Neuronal stem cell (in vitro differentiated cells): ENCODE measurements at places on chromosomes 7 and 10.

DNA sequence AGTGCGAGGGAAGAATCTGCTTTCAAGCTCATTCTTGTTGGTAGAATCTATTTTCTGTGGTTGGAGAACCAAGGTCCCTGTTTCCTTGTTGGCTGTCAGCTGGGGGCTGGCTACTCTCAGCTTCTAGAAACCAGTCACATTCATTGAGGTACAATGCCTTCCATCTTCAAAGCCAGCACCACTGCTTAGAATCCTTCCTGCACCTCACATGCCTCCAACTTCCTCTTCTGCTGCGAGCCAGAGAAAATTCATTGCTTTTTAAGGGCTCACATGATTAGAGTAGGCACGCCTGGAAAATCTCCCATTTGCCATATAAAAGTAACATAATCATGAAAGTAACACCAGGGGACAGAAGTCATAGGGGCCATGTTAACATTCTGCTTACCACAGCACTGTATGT lies 28.7 kb downstream of the TES start:
- no peak for DNase-seq

DNA sequence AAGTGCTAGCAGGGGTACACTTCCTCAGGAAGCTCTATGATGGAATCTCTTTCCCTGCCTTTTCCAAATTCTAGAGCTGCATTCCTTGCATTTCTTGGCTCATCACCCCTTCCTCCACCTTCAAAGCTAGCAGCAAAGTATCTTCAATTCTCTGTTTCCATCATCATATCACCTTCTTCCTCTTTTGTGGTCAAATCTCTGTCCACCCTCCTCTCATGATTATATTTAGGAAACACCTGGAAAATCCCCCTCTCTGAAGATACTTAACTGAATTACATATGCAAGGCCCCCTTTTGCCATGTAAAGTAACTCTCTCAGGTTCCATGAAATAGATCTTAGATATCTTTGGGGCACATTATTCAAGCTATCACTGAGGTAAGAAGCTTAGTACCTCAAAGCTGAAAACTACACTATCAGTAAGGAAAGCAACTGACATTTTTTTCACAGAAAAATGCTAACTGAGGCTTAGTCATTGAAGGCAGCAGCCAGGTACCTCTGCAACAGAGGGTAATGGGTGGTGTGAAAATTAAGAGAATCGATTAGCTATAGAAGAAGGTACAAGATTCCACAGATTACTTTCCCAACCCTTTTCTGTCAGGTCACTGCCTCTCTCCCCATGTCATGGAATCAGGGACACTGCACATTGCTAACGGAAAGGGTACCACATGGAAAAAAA lies 197.3 kb downstream of the MACC1 start:
- DNase-seq: no peak

DNA sequence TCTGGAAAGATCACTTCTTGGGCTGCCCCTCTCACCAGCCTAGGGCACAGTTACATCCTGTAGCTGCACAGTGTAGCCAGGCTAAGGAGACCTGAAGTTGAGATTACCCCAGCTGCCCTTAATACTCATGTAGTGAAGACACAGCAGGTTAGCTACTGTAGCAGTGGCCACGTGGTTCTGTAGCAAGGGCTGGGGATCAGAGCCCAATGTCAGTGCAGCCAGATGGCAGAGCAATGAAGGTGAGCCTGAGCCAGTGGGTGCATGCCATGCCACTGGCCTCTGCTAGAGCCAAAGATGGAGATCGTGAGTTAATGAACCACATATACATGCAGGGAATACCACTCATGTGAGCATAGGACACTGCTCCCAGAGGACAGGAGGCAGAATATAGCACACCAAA lies 15.5 kb downstream of the AMPH start:
- no peak for DNase-seq

DNA sequence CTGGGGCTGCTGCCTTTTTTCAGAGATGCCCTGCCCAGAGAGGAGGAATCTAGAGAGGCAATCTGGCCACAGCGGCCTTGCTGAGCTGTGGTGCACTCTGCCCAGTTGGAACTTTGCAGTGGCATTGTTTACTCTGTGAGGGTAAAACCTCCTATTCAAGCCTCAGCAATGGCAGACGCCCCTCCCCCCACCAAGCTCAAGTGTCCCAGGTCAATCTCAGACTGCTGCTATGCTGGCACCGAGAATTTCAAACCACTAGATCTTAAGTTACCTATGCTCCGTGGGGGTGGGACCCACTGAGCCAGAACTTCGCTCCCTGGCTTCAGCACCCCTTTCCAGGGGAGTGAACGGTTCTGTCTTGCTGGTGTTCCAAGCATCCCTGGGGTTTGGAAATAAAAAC lies 77.2 kb downstream of the EXOC4 start:
- peak; percentile 4 for DNase-seq

GRCh38 chr7:148563583-148564274 lies 26.8 kb upstream of the C7orf33 start:
- no peak for DNase-seq

DNA sequence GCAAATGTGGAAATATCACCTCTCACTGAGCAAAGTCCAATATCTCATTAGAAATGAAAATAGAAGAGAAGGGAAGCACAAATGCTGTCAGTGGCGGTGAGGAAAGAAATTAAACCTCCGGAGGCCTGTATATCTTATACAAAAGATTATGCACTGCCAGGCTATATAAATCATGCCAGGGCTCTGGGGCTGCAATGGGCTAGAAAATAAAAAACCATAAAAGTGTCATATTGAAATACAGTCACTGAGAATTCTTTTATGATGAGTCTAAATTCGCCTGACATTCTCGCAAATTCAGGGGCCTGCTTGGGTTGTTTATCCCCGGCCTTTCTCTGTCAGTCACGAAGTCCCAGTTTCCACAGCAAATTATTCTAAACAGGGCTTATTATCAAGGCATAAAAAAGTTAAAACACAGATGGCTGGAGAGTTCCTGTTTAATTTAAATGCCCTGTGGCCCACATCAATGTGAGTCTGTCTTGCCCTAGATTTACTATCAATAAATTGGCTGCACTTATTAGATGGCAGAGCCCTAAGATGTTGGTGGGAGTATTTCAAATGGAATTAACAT lies 193.8 kb downstream of the SNX10 start:
- no peak for DNase-seq

- no peak for DNase-seq
These were observed 732.8 kb downstream of the POM121L12 start for GRCh38 chr7:53768186-53768585.

DNA sequence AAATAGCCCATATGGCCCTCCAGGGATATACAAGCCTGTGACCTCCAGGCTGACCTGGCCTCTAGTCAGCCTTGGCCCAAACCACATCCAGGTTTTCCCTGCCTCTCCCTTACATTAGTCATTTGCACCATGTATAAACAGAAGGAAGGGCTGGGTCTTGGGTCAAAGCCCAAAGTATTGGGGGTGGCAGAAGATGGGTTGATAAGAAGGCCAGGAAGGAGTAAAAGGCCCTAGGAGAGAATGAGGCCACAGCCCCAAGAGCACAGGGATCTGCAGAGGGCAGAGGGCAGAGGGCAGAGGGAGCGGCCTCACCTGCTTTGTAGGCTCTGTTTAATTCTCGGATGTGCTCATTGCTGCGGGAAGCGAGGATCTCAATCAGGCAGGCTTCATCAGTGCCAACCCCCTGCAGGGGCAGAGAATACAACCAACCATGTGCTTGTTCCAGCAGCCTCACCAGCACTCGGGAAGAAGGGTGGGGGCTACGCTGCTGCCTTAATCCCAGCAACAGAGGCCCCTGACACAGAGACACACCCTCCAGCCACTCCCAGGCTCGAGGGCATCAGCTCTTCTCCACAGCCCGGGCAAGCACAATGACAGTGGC lies 31.3 kb downstream of the PLAC9 start:
- peak; percentile 23 for DNase-seq

DNA sequence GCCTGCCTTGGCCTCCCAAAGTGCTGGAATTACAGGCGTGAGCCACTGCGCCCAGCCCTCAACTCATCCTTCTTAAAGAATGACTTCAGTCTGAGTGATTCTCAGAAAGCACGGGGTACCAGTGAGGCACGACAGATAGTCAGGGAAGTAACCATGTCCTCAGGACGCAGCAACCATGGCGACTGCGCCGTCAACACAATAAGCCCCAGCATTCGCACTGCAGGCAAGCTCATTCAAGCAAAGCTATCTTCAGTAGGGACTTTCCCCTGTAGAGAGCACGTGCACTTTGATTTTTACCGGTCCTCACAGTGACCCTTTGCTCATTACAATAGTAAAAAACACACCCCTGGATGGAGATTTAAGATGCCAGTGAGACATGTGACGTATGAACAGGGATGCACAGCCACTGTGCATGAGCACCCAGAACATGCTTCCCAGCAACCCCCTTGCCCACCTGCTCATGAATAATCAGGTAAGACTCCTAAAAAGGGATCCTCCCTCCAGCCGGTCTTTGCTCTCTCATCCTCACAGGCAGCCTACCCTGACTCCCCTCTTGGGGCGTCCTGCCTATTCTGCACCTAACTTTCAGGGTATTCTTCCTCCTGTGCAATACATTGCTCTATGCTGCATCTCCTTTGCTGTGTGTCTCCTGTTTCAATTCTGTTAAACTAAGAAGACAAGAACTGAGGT lies 9.1 kb downstream of the WDR86 start:
- DNase-seq: no peak

DNA sequence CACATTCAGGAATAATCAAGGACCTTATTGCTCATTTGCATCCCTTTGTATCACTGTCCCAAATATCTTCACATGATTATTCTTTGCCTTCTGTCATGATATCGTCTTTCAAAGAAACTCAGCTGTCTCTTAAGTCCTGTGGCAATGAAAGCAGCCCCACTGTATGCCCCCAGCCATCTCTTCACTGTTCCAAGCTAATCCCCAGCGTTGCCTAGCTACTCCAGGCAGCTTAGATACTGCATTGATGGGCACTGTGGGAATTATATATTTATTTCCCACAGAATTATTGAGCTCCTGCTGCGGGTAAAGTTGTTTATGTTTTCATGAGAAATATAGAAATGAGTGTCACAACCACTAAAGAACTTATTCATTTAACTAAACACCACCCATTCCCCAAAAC lies 38.8 kb downstream of the SND1 start:
- DNase-seq: no peak

- no peak for DNase-seq
These were observed 45.9 kb upstream of the BET1 start for GRCh38 chr7:94050046-94050445.

- no peak for DNase-seq
These were observed 281.3 kb downstream of the CACNA2D1 start for GRCh38 chr7:82162289-82162688.

DNA sequence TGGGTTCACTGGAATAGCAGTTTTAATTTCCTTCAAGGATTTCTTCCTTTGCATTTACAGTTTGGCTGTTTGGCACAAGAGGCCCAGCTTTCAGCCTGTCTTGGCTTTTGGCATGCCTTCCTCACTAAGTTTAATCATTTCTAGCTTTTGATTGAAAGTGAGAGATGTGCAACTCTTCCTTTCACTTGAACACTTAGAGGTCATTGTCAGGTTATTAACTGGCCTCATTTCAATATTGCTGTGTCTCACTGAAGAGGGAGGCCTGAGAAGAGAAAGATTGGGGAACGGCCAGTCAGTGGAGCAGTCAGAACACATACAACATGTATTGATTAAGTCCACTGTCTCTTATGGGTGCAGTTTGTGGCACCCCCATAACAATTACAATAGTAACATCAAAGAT lies 33.9 kb downstream of the PTTG1IP2 start:
- no peak for DNase-seq

DNA sequence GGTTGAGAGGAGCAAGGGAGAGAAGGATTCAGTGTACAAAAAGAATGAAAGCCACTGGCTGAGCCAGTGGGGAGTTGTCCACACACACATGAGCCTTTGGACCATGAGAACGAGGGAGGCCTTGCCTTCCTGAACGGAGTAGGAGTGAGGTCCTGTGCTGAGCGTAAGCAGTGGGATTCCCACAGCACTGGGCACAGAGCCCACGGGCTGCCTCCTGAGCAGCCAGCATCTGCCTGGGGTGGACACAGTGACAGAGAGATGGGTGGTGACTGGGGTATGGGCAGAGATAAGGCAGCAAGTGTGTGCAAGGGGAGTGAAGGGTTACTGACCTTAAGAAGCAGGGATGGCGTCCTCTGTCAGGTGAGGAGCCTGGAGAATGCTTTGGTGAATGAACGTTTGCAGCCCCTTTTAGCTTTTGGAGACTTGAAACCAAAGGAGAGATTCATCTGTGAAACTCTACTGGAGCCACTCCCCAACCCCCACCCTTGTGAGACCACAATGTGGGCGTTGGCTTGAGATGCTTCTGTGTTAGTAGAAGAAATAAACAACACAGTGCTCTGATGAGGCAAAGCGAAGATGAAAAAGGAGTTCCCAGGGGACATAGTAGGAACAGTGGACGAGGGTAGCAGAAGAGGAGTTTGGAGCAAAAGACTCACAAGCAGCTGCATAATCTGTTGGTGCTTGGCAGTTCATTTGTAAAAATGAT lies 56.5 kb downstream of the FIGNL1 start:
- no peak for DNase-seq

- DNase-seq: no peak
These were observed 126.8 kb upstream of the SEM1 start for GRCh38 chr7:96836456-96836855.

GRCh38 chr7:64990216-64990615 lies 620 bp downstream of the ZNF117 start:
- no peak for DNase-seq

DNA sequence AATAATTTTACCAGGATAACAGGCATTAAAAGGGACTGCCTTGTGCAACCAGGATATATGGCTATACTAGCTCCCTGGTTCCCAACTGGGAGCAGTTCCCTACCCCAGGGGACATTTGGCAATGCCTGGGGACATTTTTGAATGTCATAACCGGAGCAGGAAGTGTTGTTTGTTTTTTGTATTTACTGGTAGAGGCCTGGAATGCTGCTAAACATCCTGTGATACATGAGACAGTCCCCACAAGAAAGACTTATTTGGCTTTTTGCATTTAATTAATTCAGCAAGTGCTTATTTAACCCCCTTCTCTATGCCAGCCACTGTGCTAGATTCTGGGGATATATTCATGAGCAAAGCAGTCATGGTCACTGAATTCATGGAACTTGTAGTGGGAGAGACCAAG lies 181.2 kb downstream of the BBS9 start:
- DNase-seq: no peak

GRCh38 chr10:88347597-88348304 lies 235.4 kb downstream of the RNLS start:
- no peak for DNase-seq

DNA sequence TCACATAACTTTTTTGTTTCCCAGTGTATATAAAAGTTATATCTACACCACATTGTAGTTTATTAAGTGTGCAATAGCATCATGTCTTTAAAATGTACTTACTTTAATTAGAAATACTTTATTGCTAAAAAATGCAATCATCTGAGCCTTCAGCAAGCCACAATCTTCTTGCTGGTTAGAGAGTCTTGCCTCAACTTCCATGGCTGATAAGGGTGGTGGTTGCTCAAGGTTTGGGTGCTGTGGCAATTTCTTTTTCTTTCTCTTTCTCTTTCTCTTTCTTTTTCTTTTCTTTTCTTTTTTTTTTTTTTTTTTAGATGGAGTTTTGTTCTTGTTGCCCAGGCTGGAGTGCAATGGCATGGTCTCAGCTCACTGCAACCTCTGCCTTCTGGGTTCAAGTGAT lies 360.0 kb downstream of the MAGI2 start:
- no peak for DNase-seq
